ENCODE measurements at places on chromosomes 4 and X.

DNA sequence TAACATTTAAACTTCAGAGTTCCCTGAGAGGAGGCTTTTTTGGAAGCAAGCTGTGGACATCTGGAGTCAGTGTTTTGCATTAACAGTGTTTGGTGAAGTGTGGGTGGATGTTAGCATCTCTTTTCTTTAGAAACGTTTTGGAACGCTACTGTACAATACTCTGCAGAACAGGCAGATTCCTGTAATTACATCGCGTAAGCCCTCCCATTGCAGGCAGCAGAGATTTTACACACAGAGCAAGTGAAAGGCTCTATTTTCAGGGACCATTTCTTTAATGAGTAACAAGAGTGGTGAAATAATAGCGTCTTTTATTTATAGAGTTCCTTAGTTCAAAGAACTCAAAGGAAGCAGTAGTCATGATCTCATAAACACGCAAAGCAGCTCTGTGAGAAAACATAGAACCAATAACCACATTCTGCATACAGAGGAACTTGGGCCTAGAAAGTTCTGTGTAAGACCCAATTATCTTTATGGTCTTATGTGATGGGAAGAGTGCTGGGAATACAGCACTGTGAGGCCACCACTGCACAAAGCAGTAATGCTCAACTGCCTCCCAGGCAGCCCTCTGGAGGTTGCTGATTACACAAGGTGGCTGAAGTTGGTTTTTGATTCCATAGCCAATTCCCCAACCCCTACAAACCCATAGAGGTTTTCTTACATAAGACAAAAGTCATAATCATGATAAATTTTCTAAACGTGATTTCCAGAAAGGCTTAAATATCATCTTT lies 298.7 kb upstream of the EPHA5 start:
- DNase-seq = no peak

- DNase-seq = no peak
Measured at GRCh38 chr4:14345356-14345775, 656.9 kb upstream of the CPEB2 start.

GRCh38 chr4:187139141-187139540 lies 415.5 kb upstream of the FAT1 start:
- DNase-seq = no peak

GRCh38 chr4:165115301-165115700 lies 2.6 kb upstream of the TMEM192 start:
- no peak for DNase-seq

GRCh38 chr4:13950491-13950890 lies 323.0 kb upstream of the BOD1L1 start:
- no peak for DNase-seq

- DNase-seq = no peak
Measured at GRCh38 chr4:10201381-10202223, 85.0 kb upstream of the WDR1 start.

- DNase-seq = no peak
Measured at GRCh38 chr4:32102896-32103295, 1382.7 kb downstream of the PCDH7 start.

DNA sequence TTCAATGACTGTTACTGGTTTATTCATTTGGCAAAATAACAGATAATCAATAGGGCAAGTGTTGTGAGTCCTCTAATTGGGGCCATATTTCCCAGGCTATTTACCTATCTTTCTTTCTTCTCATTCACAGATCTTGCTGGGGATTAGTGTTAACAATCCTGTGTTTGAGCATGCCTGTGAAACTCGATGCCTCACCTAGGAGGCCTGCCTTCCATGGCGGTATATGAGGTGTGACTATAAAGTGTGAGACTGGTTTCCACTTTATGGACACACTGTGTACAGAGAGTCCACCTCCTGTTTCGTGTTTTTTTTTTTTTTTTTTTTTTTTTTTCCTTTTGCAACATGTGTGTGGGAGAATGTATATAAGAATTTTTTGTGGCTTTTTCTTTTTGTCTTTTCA lies 199.3 kb downstream of the BMPR1B start:
- no peak for DNase-seq

- no peak for DNase-seq
Measured at GRCh38 chr4:7819446-7819845, 120.2 kb downstream of the AFAP1 start.

GRCh38 chr4:86565651-86566050 lies 28.5 kb upstream of the PTPN13 start:
- DNase-seq = no peak

DNA sequence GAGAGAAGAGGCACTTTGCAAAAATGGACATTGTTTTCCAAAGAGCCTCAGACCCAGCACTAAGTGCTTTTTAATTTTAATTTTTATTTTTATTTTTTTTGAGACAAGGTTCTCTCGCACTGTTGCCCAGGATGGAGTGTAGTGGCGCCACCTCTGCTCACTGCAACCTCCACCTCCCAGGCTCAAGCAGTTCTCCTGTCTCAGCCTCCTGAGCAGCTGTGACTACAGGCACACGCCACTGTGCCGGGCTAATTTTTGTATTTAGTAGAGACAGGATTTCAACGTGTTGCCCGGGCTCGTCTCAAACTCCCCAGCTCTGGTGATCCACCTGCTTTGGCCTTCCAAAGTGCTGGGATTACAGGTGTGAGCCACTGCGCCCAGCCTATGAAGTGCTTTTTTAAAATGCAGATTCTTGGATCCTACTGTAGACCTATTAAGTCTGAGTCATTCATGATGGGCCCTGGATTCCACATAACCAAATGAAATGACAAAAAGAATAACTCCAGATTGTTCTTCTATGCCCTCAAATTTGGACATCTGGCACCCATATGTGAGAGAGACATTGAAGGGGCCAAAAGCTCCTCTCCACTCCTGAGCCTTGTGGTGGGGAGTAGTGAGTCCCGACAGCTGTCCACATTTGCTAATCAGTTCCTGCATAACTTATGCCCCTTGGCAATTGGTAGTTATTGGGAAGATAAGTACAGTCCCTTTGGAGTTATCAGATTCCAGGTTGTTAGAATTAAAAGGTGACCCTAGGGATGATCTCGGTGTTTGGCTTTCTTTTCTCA lies 3.6 kb downstream of the NOCT start:
- no peak for DNase-seq

DNA sequence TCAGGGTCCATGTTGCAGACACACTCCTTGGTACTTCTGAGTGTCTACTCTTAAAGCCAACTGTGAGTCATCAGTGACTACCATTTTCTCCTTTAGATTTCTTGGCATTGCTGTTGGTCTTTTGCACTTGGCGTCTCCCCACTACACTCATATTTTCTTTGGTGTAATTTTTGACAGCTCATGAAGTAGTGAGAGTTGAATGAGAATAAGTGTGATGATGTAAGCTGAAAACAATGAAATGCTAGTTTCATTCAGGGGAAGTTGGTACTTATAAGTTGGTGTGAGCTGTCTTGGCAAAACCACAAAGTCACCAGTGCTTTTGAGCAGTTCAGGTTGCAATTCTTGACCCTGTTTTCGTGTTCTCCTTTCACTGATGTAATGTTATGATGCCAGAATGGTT lies 142.9 kb upstream of the ARX start:
- DNase-seq = no peak

GRCh38 chrX:134541906-134542305 lies 81.9 kb downstream of the HPRT1 start:
- no peak for DNase-seq

GRCh38 chrX:133921764-133922389 lies 63.5 kb downstream of the GPC3 start:
- DNase-seq = peak; percentile 38

- no peak for DNase-seq
Measured at GRCh38 chr4:23390246-23390645, 499.6 kb downstream of the PPARGC1A start.

- DNase-seq = no peak
Measured at GRCh38 chr4:123381996-123382395, 14.6 kb upstream of the SPRY1 start.

- DNase-seq = no peak
Measured at GRCh38 chrX:49197543-49198087, 2.4 kb downstream of the SYP start.

DNA sequence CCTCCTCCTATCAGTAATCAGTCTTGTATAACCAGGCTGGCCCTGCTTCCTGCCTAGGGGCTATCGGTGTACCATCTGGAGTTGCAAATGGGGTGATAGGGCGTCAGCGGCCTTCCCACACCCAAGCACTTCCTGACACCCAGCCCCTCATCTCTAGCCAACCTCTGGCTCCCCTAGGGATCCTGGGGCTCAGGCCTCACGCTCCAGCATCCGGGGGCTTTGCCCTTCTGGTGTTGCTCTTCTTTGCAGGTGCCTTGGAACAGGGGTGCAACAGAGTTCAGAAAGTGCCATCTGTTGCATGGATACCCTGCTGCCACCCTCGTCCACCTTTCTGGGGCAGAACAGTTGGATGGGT lies 4.1 kb downstream of the IL9R start:
- no peak for DNase-seq

DNA sequence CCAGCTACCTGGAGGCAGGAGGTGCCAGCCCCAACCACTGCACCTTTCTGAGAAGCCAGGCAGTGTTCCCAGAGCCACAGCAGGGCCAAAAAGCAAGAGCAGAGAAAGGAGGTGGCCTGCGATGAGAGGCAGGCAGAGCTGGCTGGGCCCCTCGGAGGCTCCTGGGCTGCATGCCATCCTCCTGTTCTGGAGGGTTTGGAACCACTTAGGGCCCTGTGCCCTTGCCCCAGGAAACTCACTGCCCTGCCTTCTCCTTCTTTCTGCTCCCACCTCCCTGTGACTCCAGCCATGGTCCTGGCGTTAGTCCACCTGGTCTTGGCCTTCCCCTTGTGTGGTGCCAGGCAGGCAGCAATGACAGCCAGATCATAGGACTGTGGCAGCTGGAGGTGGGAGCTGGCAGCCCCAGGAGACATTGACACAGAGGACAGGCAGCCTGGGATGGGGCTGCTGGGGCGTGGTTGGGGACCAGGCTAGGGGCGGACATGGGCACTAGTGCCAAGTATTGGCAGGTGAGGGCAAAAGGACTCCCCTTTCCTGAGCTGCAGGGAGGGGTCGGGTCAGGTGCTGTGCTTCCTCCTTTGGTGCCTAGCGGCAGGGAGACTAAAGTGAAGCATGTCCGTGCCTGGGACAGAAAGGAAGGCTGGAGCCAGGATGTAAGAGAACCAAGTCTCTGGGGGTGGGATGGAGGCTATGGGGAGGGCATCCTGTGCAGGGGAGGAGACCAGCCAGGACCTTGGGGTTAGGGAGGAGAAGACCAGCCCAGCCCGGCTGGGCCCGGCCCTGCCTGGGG lies 1.4 kb downstream of the APLN start:
- no peak for DNase-seq

- no peak for DNase-seq
Measured at GRCh38 chr4:155773196-155773800, 14.5 kb downstream of the GUCY1B1 start.

DNA sequence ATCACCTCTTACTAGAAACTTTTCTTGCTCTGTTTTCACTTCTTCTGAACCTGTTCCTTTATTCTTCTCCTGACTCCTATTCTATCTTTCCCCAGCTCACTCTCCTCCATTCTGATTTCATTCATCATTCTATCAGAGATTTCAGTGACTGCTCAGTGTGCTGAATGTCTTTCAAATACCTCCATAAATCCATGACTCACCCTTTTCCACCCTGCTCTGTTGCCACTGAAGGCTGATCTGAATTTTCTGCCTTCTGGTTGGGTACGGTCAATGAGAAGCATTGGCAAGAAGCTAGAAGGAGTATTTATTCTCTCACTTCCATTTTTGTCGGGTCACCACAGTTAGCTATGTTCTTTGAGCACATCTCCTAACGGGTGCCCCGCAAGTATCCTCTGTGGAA lies 265.9 kb downstream of the CBLL2 start:
- no peak for DNase-seq

GRCh38 chr4:98092833-98093439 lies 50.3 kb downstream of the STPG2 start:
- no peak for DNase-seq

GRCh38 chrX:121179972-121180371 lies 132.6 kb downstream of the GLUD2 start:
- DNase-seq = no peak

DNA sequence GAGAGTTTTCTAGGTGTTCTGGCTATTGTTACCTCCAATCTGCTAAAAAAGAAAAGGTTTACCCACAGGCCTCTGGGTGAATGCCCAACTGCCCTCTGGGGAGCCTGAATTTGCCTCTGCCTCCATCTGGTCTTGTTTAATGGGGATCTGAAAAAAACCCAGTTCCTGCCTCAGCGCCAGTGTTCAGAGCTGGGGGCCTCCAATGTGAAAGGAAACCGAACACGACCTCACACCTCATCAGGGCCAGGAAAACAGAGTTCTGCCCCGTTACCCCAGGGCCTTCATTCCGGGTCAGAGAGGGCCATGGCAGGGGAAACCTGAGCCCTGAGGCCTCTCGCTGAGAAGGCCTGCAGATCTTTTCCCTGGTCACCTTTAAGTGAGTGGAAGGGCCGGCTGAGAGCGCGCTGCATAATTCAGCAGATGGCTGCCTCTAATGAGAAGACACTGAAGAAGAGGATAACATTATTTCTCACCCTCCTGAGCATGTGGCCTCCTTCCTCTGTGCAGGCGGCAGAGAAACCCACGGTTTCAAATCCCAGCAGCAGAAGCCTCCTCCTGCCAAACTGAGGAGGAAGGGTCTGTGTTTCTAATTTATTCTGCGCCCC lies 6.8 kb downstream of the SEPTIN6 start:
- DNase-seq = no peak

DNA sequence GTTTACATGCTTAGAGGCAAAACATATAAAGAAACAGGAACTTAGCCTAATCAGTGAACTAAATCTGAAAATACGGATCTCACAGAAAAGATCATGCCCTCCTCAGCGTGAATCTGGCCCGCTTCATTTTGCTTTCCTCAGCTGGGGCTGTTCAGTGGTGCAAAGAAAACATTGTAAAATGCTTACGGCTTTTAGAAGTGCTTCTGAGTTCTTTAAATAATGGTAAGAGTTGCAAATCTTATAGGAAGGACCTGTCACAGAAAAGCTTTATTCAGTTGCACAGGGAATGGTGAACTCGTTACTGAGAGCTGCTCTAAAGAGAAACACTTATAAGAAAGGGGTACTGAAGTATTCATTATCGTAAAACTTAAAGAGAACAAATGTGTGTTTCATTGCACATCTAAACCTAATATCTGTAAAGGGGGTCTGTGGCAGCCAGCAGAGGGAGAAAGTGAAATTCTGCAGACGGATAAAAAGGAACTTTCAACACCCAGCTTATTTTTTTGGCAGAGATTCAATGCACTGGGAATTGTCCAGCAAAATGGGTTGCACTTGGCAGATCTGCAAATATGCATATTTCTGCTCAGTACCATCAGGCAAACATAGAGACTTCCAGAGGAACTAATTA lies 139.2 kb upstream of the ANK2 start:
- DNase-seq = no peak

DNA sequence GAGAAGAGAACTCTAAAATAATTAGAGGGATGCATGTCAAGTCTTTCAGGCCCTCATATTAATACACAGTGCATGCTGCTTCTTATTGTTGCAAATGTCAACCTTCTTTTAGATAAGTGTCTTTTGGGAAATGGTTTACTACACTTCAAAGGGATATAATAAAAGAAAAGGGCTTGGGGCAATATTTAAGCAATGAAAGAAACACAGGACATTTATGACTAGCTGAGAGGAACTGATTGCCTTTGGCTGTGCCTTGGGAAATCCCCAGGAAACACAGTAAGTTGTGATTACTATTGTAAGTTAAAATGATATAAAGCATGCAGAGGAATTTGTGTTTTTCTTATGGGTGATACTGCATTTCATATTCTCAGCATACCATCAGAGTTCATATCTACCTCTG lies 1036.2 kb upstream of the GRID2 start:
- no peak for DNase-seq
